NB4 (cell line): ENCODE measurements at places on chromosomes 5 and 9.

DNA sequence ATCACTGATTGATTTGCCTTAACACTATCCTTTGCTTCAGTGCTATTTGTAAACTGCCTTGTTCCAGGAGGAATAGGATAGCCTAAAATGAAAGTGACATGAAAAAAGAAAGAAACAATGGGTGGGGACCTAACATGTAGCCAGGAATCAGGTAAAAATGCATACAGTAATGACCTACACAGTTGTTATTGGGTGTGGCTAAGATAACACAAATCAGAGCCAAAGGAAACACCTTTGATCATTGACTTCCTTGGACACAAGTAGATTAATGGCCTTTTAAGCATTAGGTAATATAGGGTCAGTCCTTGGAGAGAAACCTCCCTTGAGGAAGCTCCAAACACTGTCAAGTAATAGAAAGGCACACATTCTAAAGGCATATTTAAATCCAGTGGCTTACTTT lies 220.4 kb downstream of the TRPM3 start:
- no peak for DNase-seq

GRCh38 chr5:58925627-58926540 lies 343.0 kb downstream of the RAB3C start:
- no peak for DNase-seq

DNA sequence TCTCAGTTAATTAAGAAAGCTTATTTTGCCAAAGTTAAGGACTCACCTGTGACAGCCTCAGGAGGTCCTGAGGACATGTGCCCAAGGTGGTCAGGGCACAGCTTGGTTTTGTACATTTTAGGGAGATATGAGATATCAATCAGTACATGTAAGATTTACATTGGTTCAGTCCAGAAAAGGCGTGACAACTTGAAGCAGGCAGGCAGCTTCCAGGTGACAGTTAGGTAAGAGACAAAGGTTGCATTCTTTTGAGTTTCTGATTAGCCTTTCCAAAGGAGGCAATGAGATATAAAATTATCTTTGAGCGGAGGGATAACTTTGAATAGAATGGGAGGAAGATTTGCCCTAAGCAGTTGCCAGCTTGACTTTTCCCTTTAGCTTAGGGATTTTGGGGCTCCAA lies 47.8 kb downstream of the SLC1A1 start:
- no peak for DNase-seq

DNA sequence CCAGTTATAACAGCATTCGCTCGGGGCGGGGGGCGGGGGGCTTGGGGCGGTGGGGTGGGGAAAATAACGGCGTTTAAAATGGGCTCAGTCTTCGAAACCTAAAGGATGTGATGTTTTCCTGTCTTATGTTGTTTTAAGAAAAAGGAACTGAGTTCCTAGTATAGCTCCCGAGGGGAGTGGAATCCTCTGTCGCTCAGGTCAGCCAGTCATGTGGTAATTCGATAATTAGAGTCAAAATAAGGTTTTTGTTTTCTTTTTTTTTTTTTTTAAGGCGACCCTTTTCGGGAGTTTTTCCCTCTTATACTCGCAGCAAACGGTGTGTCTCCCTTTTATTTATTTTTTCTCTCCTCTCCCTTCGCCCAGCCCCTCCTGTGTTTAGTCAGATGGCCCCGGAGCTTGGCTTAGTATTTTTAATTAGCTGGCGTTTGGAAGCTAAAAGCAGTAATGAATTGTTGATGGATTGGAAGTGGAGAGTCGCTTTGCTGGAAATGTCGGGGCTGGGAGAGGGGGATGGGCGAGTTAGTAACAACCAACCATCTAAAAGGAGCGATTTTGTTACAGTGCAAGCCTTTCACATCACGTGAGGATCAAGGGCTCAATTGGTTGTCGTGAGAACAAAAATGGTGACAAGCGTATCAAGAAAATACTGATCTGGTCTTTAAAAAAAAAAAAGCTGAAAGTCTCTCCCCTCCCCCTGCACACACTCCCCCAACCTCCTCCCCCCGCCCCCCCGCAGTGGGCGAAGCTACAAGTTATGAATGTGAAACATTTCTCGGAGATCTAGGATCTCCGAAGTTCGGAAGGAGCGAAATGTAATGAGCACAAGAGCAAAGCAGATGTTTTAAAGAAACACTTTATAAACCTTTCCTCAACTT lies 714 bp upstream of the ZNF608 start:
- DNase-seq: no peak
